Left ventricle myocardium superior (tissue), 1 donor: ENCODE measurements at places on chromosomes 1 and 21. TPM values are rescaled to one million over a fixed set of nuclear protein-coding genes. Genes with fewer than 3 reads are reported as not detected.

CNR2 gene
- total RNA-seq: not detected

- no peak for DNase-seq
Measured at GRCh38 chr1:12229386-12229834, 420 bp upstream of the VPS13D start.

DNA sequence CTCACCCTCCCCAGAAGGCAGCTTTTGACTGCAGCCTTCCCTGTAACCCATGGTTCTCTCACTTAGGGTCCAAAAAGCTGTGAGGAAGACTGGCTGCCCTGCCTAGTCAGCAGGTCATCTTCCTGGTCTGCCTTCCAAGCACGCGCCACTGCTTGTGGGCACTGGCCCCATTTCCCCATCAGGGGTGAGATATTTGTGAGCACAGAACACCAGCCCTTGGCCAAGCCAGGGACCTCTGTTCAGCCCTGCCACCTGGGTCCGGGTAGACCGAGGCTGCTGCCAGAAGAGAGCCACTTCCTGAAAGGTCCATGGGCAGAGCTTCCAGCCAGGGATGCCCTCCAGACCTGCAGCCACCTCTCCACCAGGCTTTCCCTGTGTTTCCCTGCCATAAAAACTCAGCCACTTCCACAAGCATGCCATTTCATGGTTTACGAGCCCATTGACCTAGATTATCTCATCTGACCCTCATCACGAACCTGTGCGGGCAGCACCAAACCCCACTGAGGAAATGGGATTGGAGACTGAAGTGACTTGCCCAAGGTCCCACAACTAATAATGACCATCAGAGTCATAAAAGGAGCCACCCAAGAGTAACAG lies 40.5 kb downstream of the GLIS1 start:
- no peak for DNase-seq

DNA sequence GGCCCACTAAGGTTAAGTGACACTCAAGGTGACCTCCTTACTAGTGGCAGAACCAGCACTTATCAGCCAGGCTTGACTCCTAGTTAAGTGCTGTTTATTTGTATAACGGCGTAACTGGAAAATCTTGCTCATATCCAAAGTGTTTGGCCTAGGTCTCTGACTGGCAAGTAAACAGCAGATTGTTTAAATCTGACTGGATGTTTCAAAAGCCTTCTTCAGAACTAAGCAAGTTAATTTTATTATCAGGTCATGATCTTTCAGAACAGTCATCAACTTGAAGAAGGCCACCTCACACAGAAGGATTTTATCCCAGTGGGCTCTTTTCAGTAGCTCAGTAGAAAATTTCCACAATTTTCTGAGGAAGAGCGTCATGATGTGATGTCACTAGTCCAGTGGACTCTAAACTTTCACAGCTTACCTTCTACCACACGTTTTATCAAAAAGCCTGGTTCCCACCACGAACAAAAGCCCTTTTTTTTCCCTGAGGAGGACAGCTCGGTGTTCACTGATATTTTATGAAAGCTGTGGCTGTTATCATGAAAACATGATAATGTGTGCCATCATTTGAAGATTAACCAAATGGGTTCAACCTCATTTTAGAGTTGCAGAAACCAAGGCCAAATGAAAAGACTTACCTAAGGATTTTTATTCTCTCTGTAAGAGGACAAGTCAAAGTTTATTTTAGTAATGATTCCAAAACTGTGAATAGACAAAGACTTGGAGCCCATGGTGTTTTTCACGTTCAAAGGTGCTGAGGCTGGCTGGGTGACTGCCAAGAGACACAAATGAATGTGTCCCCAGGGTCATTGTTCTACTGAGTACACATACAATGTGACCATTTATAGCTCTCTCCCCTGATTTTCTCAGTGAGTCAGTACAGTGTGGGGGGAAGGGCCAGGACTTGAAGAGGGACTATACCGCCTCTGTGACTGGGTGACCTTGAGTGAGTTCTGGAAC lies 9.1 kb downstream of the SGIP1 start:
- peak; percentile 73 for DNase-seq

DNA sequence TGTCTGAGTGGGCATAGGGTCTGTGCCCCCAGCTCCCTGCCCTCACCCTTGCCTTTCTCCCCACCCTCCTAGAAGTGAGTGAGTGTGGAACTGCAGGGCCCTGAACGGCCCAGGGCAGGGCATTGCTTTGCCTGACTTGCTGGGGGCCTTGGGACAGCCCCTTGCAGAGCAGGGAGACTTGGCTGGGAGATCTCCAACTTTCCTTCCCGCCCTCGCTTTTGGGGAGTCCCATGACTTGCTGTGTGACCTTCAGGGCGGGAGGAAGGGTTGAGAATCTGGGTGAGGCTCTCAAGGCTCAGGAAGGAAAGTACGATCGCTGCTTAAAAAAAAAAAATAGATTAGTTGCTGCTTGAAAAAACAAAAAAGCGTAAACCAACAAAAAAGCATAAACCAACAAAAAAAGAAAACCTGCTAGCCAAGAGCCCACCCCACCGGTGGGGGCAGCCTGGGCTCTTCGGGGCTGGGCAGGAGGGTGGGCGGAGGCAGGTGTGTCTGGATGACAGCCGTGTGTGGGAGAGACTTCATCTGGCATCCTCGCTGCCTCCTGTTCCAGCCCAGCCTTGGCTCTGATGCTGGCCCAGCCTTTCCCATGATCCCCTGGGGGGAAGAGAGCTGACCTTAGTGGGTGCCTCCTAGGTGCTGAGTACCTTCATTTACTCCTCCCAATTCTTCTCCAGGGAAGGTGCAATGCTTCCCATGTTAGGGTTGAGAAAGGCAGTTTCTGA lies 6.5 kb downstream of the NBL1 start:
- DNase-seq: no peak

DNA sequence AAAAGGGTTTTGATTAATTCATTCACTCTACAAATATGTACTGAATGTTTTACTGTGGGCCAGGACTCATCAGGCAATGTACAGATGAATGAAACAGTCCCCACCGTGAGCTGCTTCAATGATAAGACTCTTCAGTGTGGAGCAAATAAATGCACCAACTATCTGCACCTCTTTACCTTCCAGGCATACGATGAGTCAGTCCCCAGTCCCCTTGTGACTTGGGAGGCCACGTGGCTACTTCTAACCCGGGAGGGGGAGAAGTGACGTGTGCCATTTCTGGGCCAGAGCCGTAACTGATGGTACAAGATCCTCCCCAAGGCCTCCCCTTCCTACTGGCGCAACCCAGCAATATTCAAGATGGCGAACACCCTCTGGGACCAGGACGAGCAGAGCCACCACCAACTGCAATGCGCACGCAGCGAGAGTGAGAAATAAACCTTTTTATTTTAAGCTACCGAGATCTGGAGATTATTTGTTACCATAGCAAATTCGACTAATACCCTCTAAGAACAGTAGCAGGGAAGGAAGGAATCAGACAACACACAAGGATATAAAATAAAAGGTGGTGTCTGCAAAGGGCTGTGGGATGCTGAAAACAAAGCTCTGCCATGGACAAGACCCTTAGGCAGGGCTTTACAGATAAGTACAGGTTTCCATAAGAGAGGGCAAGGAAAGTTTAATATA lies 74.5 kb downstream of the NPHP4 start:
- DNase-seq: no peak

DNA sequence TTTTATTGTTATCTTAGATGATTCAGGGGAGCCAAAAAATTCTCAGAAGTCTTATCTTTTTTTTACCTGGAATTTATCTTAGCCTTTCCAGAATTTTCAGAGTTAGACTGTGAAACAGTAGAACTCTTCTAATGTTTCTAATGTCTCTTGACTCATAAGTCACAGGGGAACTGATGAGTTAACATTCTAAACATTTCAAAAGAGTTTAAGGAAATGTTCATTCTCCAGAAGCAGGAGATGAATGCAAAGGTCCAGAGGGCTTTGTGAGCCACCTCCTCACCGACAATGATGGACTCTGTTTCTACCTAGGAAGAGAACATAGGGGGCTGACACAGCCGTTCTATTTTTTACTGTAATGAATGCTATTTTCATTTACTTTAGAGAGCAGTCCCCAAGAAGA lies 157.5 kb downstream of the BRINP2 start:
- DNase-seq: no peak

DNA sequence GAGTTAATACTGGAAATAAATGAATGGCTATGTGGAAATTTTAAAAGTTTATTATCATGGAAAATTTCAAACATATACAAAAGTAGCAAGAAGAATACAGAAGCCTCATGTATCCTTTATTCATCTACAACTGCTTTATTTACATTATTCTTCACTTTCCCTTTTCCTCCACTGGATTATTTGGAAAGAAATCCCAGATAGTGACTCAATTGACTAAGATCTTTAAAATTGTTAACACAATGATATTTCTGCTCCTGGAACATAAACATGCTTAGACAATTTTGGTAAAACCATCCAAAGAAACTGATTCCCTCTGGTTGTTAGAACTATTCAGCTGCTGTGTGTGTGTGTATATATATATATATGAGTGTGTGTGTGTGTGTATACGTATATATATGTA lies 116.2 kb downstream of the TGFB2 start:
- DNase-seq: no peak

DNA sequence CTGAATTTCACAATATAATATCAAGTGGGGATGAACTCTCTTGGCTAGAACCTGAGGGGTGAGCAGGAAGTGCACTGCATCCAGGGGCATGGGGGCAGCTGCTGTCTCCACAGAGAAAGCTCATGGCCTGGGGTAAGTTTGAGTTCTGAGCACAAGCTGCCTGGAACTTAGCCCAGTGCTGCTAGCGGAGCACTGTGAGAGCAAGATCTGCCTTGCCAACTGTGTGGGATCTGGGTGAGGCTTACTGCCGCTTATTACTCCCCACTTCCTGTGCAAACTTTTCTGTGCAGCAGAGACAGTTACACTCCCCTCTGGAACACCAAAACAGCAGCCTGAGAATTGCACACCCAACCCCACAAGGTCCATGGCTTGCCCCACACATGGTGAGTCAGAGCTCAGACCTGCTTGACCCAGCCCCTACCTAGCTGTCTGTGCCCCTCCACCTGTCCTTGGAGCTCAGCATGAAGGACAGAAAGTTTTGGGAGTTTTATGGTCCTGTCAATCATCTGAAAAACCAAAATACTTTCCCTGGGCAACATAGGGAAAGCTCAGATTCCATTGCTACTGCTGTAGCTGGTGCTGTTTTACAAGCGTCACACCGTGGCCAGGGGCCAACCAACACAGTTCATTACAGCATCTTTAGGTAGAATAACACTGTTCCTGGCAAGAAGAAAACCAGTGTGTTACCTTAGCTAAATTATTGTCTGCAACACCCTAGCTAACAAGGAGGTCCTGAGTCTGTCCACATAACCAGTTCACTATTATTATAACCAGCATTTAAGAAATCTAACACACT lies 762.1 kb upstream of the NEGR1 start:
- DNase-seq: no peak

- DNase-seq: no peak
Measured at GRCh38 chr1:183965726-183966125, 71.8 kb downstream of the COLGALT2 start.

DNA sequence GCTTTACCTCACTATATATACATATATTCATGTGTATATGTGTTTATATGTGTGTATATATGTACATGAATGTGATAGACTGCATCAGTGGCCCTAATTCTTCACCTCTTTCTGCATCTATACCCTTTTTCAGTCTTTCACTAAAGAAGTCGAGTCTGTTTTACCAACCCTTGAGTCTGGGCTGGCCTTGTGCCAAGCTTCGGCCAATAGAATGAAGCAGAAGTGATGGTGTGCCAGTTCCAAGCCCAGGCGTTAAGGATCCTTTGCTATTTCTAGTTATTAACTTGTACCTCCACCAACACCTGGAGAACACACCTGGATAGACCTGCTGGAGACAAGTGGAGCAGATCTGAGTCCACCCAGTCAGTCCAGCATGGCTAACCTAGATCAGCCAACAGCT lies 61.6 kb upstream of the PPM1J start:
- no peak for DNase-seq

DNA sequence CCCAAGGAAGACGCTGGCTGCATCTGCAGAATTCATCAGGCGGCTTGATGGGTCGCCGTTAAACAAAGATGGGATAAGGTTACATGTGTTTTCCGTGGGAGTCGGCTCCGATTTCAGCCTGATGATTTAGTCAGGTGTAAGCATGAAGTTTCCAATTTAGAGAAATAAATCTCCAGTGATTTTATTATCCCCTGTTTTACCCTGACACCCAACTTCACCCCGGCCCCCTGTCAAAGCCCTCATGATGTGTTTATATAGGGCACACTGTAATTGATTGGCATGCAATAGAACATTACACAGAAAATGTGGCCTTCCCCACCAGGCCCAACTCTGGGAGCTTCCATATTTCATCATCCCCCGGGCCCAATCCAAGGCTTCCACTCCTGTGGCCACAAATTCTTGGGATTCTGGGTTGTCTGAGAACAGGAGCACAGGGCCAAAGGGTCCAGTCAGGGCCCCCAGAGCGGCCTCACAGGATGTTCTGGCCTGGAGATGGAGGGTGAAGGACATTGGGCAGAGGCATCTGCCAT lies 72.5 kb downstream of the FOXD2 start:
- DNase-seq: no peak

DNA sequence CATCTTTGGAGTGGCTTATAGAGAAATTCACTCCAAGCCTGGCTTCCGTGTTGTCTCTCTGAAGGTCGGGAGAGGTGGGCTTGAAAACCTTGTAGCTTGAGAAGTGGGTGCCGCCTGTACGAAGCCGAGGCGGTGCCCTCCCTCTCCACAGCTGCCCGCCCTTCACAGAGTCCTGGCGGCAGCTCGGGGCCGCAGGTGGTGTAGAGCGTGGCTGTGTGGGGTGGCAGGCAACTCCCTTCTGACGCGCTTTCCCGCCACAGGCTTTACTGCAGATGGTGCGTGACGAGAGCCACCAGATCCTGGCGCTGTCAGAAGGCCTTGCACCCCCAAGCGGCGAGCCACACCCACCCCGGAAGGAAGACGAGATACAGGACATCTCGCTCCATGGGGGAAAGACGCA lies 33.1 kb upstream of the DIP2A start:
- peak; percentile 35 for DNase-seq

DNA sequence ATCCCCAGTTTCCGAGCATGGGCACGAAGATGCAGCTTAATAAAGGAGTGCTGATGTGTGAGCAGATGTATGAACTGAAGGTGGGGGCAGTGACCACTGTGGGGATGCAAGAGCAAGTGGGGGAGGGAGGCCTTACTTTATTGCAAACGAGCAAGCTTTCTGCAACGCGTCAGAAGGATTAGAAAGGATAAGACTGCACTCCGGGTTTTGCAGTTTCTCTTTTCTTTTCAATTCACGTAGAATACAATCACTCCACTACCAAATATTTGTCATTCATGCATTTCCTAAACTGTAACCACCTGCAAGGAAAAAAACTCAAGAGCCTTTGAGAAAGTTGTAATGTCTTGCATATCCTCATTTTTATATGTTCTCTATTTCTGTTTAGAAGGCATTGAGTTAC lies 4.3 kb upstream of the OR2C3 start:
- DNase-seq: no peak

GRCh38 chr1:155529109-155529508 lies 33.5 kb downstream of the ASH1L start:
- no peak for DNase-seq

- DNase-seq: peak; percentile 83
Measured at GRCh38 chr1:210584439-210585113, 255.9 kb downstream of the HHAT start.
